ENCODE measurements at places on chromosomes 11 and 22.

DNA sequence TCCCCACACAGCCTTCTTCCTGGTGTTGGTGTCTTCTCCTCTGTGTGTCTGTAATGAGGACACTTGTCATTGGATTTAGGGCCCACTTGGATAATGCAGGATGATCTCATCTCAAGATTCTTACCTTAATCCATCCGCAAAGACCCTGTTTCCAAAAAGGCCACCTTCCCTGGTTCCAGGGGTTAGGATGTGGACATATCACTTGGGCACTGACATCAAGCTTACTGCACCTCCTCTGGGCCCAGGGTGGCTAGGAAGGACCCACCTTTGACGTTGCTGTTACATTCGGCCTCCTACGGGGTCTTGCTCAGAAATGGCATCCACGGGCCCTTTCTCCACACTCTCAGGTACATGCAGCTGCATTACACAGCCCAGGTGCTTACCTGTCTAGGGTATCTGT, 535.9 kb downstream of the BRD1 start:
- no peak for DNase-seq

- DNase-seq = peak; percentile 15
Measured at GRCh38 chr22:19448076-19448607, 631 bp upstream of the C22orf39 start.

GRCh38 chr22:40024201-40025061, 29.7 kb downstream of the FAM83F start:
- no peak for DNase-seq

- DNase-seq = no peak
Measured at GRCh38 chr11:9566561-9567063, 6.9 kb upstream of the WEE1 start.

- no peak for DNase-seq
Measured at GRCh38 chr22:41003976-41004375, 52.8 kb downstream of the RBX1 start.

GRCh38 chr11:47986219-47986618, 5.9 kb downstream of the PTPRJ start:
- DNase-seq = no peak

DNA sequence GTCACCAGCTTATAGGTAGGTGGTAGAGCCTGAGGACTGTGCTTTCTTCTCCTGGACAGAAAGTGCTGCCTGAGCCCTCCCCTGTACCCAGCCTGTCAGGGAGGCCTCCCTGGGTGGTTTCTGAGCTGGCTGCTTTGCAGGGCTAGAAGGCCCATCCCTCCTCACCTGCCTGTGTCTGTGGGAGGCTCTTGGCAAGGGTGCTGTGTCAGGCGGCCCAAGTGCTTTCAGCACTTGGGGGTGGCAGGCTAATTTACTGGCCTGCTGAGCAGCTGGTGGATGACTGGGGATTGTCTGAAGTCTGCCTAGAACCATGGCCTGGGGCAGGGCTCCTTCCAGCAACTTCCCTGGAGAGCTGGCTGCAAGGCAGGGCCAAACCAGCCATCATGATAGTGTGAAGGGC, 139.0 kb upstream of the NAV2 start:
- no peak for DNase-seq

DNA sequence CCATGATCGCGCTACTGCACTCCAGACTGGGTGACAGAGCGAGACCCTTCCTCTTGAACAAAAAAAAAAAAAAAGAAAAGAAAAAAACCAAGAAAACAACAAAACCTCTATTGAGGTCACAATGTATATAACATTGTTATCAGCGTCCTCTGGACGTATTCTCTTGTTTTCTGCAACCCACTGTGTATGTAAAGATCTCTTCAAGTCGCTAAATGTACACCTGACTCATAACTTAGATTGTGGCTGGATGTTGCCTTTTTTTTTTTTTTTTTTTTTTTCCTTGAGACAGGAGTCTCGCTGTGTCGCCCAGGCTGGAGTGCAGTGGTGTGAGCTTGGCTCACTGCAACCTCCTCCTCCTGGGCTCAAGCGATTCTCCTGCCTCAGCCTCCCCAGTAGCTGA, 1.4 kb upstream of the YPEL1 start:
- DNase-seq = no peak

- no peak for DNase-seq
Measured at GRCh38 chr11:81421251-81421860, 1312.3 kb downstream of the FAM181B start.

GRCh38 chr11:24386546-24387397, 110.1 kb upstream of the LUZP2 start:
- DNase-seq = peak; percentile 11

DNA sequence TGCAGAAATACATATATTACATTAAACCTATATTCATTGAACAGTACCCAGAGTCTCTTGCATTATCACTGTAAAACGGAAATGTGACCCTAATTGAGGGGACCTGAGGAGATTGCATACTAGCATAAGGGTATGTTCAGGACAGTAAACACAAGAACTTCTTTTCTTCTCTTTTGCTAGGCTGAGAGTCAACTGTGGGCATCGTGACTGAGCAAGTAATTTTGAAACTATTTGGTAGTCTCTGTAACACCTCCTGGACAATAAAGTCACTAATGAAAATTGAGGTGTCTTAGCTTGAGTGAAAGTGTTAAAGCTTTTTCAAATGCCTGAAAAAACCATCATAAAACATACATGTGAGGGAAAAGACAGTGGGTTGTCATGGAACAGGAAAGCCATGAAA, 90.9 kb downstream of the PDHX start:
- no peak for DNase-seq

DNA sequence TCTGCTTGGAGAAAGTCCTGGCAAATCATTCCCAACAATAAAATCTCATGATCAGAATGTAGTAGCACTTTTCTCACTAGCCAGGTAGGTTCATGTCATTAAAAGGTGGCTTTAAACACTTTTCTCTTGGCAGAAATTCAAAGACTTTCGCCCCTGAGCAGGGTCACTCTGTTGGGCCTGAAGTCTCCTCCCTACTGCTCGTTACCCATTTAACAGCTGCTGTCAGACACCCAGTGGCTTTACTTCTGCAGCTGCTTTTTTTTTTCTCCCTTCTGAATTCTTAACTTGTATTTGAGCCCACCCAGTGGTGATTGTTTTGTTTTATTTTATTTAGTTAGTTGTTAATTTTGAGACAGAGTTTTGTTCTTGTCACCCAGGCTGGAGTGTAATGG, 25.0 kb downstream of the ARHGAP8 start:
- DNase-seq = no peak

- DNase-seq = no peak
Measured at GRCh38 chr22:32695451-32695891, 106.0 kb upstream of the TIMP3 start.

GRCh38 chr11:95239871-95240649, 9.1 kb upstream of the SESN3 start:
- DNase-seq = no peak

DNA sequence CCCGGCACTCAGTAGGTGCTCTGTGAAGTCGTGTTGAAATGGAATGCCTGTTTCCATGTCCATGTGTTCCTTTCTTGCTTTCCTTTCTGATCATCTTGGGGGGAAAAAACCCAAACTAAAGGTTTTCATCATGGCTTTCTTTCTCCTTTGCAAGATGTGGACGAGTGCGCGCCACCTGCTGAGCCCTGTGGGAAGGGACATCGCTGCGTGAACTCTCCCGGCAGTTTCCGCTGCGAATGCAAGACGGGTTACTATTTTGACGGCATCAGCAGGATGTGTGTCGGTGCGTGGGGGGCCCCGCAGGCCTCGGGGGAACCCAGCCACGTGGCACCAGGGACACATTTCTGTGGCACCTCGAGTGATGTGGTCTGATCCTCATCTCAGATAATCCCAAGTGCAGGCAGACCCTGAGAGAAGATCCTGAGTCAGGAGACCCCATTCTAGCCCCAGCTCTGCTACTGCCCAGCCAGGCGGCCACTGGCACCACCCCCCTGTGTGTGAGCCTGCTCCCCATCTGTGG, 39.4 kb downstream of the FBLN1 start:
- no peak for DNase-seq

GRCh38 chr11:3834664-3835461, 5.9 kb downstream of the RHOG start:
- DNase-seq = no peak

GRCh38 chr11:6557761-6558674, 45.4 kb downstream of the RRP8 start:
- DNase-seq = no peak

DNA sequence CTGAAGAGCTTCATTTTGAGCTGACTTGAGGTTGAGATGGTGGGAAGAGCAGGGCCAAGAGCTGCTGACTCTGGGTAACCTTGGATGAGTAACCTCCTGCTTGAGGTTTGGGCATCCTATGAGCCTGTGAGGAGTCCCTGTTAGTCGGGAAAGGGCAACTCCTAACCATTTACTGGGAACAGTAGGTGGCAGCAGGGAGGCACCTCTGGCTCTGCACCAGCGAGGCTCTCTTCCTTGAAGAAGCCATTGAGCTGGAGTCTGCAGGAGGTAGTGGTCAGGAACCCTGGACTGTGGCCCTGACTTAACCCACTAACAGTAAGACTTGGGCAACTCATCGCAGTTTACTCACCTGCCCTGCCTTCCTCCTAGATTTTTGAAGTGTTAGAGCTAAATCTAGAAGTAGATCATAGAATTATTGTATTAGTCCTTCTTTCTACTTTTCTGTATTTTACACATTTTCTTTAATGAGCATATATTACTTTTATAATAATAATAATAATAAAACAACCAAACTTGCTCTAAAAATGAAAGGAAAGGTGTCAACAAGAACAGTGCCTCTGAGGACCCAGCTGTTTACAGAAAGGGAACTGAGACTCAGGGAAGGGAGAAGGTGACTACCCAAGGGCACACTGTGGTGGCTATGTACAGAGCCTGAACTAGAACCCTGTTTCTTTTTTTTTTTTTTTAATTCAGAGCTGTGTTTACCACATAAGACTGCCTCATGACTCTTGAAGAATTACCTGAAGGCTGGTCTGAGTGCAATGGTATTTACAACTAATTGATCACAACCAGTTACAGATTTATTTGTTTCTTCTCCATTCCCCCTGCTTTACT, 47.5 kb downstream of the MEI1 start:
- DNase-seq = peak; percentile 19

GRCh38 chr22:21652010-21652546, 10.0 kb downstream of the SDF2L1 start:
- DNase-seq = peak; percentile 62

DNA sequence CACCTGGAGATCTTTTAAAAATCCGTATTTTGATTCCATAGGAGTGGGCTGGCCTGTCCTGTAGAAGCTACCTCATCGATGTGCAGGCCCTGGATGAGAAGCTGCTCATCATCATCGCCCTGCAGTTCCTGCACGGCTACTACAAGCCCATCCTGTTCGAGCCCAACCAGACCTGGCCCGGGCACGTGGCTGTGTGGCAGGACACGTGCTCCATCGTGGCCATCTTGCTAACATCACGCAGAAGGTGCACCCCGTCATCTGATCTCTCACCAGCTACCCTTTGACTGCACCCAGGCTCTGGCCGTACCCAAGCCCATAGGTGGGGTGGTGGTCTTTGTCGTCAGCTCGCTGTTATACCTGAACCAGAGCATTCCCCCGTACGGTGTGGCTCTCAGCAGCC, 14.2 kb upstream of the SLC5A4 start:
- DNase-seq = no peak

GRCh38 chr11:73363147-73363546, 13.1 kb upstream of the RELT start:
- DNase-seq = no peak

DNA sequence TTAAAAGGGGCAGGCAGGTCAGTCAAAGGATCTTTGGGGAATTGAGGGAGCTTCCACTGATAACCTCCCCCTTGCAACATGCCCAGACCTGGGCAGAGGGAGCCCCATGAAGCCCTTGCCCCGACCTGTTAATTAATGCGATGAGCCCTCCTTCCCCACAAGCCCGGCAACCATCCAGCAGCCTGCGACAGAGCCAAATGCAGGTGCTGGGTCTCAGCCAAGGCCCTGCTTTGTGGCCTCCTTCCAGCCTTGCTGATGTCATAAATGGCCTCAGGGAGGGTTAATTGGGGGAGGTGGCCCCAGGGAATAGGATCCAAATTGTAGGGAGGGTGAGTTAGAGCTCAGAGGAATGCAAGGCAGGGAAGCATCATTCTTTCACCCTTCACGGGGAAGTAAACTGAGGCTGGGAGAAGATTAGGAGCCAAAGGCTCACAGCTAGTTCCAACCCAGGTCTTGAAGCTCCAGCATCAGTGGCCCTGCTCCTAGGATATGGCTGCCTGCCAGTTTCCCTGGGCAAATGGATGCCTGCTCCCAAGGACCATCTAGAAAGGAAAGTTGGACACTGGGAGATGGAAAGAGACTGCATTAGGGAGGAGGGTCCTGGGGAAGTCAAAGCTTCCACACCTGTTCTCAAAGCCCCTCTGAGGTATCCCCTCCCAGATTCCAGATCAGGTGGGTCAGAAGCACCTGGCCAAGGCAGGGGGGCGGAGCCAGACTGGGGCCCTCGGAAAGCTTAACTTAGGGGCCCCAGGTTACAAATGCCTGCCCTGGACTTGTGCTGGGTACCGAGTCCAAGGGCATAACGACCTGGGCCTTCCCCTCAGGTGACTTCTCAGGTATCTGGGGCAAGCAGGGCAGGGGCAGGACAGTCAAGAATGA, 34.1 kb downstream of the LMO1 start:
- DNase-seq = no peak

GRCh38 chr11:71451596-71452198, 1.3 kb upstream of the NADSYN1 start:
- no peak for DNase-seq
